T47D (cell line): ENCODE measurements at places on chromosomes 2 and 18.

DNA sequence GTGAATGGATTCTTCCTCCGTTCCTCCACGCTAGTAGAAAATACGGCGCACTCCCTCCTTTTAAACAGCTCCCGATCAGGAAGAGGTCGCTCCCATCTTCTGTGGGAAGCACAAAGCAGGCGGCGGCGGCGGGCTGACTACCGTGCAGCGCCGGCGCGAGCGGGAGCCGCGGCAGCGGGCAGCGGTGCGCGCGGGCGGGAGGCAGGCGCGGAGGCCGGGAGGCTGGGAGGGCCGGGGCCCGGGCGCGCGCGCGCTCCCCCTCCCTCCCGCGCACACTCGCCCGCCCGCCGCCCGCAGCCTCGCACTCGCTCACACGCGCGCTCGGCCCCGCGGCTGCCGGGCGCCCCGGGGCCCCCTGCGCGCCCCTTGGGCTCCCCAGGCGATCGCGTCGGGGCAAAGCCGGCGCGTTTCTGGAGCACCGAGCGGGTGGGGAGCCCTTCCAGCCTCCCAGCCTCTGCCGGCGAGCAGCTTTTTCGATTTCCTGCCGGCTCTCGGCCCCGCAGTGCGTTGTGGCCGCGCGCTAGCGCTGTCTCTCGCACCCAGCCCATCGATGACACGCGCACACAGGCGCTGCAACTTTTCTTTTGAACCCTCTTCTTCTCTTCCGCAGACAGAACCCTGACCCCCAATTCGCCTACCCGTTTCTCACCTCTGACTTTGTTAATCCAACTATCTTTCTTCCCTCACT, at the start of gene SLC8A1:
TSS of gene SLC8A1 (minus strand) at position 173 of the 688 bp plus-strand sequence.
- no peak for DNase-seq

GRCh38 chr2:212276813-212277212, 261.8 kb downstream of the ERBB4 start:
- DNase-seq = no peak

GRCh38 chr2:43318791-43319190, 92.4 kb upstream of the ZFP36L2 start:
- no peak for DNase-seq

- DNase-seq = no peak
Observed at GRCh38 chr2:54658564-54659071, 64.8 kb upstream of the EML6 start.

GRCh38 chr18:36297417-36298125, at the start of gene FHOD3:
FHOD3 (plus strand) TSS chr18:36297713; CDS start chr18:36297836, 123 bp downstream.
- DNase-seq = peak; percentile 53

- no peak for DNase-seq
Observed at GRCh38 chr2:20595439-20596192, 55.3 kb downstream of the HS1BP3 start.

DNA sequence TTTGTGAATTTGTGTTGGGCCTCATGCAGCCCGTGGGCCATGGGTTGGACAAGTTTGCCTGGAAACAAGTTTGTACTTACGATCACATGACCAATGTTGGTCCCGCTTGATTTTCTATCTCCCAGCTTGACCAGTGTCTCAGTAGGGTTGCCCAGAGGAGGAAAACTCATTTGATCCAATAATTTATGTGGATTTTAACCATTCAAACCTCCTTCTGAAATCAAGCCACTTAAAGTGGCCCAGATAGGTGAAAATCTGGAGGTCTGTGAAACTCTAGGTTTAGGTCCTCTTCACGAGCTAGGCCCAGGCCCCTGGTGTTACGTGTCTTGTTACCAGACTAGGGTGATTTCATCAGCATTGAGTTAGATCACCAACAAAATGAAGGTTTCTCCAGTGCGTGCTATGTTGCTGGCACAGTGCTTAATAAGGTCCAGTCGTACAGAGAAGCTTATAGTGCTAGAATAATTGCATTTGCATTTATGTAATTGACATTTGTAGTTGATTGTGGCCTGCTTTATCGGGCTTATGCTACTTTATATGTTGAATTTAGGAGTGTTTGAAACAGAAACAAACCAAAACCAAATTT, 4.4 kb downstream of the ACTR2 start:
- no peak for DNase-seq

DNA sequence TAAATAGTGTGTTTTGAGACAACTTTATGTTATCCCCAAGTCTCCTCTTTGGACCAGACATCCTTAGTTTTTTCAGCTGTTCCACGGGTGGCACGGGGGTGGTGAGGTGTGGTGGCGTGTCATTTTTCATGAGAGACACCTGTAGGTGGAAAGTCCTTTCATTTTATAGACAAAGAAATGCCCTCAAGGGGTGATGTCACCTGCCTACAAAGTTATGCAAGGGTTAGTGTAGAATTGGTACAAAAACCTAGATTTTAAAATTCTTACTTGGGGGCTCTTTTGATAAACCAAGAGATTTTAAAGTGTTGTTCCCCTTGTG, 15.3 kb downstream of the CTDP1 start:
- DNase-seq = no peak

- no peak for DNase-seq
Observed at GRCh38 chr2:96900237-96900636, 30.4 kb upstream of the SEMA4C start.

- no peak for DNase-seq
Observed at GRCh38 chr18:74497778-74498177, 1.6 kb downstream of the CNDP2 start.

DNA sequence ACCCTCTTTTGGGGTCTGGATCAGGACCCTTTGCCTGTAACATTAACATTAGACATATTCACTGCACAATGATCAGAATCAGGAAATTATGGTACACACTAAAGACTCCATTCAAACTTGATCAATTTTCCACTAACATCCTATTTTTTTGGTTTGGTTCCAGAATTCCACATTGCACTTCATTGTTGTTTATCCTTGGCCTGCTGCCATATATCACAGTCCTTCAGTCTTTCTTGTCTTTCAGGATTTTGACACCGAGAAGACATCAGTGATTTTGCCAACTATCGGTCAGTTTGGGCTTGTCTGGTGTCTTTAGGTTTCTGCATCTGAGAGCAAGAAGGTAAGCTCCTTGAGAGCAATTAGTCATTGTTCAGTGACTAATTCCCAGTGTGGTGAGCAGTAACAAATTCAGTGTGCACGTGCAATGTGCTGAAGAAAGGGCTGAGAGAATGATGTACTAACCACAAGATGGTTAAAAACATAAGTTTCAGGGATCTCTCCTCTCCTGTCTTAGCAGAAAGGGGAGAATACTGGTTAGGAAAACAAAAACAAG, 23.5 kb downstream of the MARCHF4 start:
- no peak for DNase-seq

DNA sequence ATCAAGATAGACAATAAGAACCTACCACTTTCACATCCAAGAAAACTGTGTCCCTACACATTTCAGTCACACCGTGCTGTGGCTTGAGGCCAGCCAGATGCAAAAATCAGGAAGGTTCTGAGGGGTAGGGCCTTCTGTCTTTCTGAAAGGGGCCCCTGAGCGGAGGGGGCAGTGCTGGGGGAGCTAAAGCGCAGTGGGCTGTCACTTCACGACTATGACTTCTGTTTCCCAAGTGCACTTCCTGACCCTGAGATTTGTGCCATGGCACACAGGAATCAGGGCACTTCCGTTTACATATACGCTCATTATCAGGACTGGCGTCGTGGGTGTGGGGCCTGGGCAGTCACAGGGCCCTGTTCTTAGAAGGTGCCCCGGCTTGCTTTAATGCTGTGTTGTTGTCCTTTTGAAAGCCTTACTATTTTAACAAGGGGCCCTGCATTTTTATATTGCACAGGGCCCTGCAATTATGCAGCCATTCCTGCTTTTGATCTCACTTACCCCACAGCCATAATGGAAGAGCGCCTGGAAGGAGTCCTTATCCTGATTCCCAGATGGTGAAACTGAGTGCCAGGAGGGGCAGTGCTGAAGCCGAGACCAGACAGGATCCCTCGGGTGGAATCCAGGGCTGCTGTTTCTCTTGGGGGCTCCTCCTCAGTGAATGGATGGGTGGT, 620 bp downstream of the NGEF start:
- DNase-seq = no peak
